Left lung (tissue), 14 donors: ENCODE measurements at places on chromosomes 4 and X. TPM values are rescaled to one million over a fixed set of nuclear protein-coding genes. Genes with fewer than 3 reads are reported as not detected.

- no peaks in the 10 kb centered on the region for H3K4me1 ChIP-seq
- no peaks in the 10 kb centered on the region for H3K27me3 ChIP-seq
These were observed 469.5 kb upstream of the FAT1 start for GRCh38 chr4:187193141-187193540.

- H3K36me3 ChIP-seq, result no peaks in the 10 kb centered on the region
- no peaks in the 10 kb centered on the region for H3K4me1 ChIP-seq
- DNase-seq, result no peak
- no peak overlapping the region for H3K4me3 ChIP-seq
These were observed 7.4 kb upstream of the NFKB1 start for GRCh38 chr4:102493794-102494193.

- no peak for DNase-seq
- no peaks in the 10 kb centered on the region for H3K36me3 ChIP-seq
- no peak overlapping the region for H3K27ac ChIP-seq
- H3K4me1 ChIP-seq, result no peaks in the 10 kb centered on the region
- no peak overlapping the region for H3K4me3 ChIP-seq
These were observed 194.7 kb downstream of the LRBA start for GRCh38 chr4:150820409-150820808.

DNA sequence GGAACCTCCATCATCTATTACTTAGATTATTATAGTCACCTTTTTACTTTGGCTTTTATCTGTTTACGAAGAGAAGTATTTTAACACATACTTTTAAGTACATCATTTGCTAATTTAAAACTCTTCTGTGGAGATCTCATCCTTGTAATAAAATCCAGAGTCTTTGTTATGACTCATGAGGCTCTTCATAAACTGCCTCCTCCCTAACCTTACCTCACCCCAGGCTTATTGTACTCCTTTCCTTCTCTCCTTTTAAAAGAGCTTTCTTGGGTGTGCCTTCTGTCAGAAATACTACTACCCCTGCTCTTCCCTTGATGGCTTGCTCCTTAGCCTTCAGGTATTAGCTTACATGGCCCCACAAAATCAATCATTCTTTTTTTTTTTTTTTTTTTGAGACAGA is 6.6 kb downstream of the ARL9 start:
- H3K4me1 ChIP-seq, result no peaks in the 10 kb centered on the region
- DNase-seq, result no peak
- H3K27ac ChIP-seq, result no peak overlapping the region
- H3K27me3 ChIP-seq, result no peaks in the 10 kb centered on the region
- no peak overlapping the region for H3K4me3 ChIP-seq

DNA sequence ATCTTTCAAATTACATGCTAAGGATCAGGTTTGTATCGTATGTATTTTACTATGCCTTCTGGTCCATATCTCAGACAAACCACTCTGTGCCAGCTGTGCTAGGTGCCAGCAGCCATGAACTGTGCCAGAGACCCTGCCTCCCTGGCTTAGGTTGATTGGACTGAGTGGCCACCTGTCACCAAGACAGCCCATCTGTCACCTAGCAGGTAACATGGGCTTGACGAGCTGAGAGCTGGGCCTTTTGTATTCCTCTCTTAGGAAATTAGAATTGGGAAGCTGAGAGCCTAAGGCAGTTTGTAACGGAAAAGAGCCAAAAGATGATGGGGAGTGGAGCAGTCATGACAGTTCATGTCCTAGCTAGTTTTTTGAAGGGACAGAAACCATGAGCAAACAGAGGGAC is 42.5 kb downstream of the TMEM164 start:
- no peaks in the 10 kb centered on the region for H3K27me3 ChIP-seq
- no peaks in the 10 kb centered on the region for H3K36me3 ChIP-seq
- no peak overlapping the region for H3K27ac ChIP-seq
- no peak for DNase-seq
- no peak overlapping the region for H3K4me3 ChIP-seq

GRCh38 chrX:74781507-74782034 is 143.7 kb downstream of the NEXMIF start:
- H3K36me3 ChIP-seq, result no peaks in the 10 kb centered on the region
- no peak for DNase-seq
- H3K4me1 ChIP-seq, result no peaks in the 10 kb centered on the region

DNA sequence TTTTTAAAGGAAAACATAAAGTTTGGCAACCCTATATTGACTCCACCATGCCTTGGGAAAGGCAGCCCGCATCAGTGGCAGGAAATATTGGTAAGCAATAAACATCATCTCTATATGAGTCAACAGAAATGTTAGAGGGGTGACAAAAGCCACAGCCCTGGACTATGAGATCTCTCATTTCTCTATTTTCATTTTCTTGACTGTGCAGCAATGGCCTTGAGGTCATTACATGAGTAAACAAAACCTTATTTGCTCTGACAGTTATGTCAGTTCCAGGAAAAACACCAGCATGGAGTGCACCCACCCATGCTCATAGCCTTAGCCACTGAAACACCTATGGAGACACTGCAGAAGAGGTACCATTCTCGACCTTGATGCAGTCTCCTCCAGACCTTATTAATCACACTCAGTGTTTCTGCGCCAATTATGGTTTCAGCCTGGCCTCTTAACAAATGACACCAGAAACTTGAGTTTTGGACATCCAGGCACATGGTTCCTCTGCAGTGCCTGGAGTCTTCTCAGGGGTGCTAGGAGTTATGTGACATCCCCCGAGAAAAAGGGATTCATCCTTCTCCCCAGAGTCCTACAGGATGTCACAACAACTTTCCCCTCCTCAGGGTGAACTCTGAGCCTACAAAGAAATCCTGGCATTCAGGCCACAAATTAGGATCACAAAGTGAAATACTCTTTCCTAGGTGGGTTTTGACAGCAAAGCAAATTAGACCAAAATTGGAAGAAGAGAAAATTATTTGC is 16.0 kb upstream of the HPGD start:
- no peak overlapping the region for H3K27ac ChIP-seq
- no peak for DNase-seq
- no peaks in the 10 kb centered on the region for H3K4me1 ChIP-seq
- H3K4me3 ChIP-seq, result no peak overlapping the region
- no peaks in the 10 kb centered on the region for H3K27me3 ChIP-seq

GRCh38 chrX:29813174-29813573 is 402.2 kb upstream of the MAGEB2 start:
- H3K27ac ChIP-seq, result no peak overlapping the region
- no peaks in the 10 kb centered on the region for H3K27me3 ChIP-seq
- no peak overlapping the region for H3K4me3 ChIP-seq
- H3K4me1 ChIP-seq, result no peaks in the 10 kb centered on the region

Gene RWDD4
- 17.7 TPM for total RNA-seq

Gene DNAAF6
- 1.2 TPM for total RNA-seq

DNA sequence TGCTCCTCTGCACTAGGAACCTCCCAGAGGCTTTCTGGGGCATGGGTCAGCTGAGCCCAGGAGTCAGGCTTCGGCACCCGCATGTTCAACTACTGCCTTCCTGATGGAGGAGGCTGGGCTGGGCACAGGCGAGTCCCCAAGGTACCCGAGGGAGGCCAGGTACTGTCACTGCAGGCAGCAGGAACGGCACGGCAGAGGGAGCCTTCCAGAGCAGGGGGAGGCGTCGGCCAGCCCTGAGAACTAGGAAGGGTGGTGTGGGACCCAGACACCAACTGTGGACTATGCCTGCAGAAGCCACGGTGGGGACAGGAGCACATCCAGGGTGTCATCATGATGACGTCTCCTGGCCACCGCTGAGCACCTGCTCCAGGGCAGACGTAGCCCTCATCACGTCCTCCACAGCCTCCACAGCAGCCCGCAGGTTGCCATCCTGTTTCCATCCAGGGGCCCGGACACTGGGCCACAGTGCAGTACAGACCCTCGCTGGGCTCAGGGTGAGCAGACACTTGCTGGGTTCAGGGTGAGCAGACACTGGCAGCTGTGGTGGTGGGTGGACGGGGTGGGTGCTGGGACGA is 40.8 kb downstream of the SORCS2 start:
- H3K36me3 ChIP-seq, result no peaks in the 10 kb centered on the region
- H3K4me3 ChIP-seq, result no peak overlapping the region
- no peaks in the 10 kb centered on the region for H3K27me3 ChIP-seq

DNA sequence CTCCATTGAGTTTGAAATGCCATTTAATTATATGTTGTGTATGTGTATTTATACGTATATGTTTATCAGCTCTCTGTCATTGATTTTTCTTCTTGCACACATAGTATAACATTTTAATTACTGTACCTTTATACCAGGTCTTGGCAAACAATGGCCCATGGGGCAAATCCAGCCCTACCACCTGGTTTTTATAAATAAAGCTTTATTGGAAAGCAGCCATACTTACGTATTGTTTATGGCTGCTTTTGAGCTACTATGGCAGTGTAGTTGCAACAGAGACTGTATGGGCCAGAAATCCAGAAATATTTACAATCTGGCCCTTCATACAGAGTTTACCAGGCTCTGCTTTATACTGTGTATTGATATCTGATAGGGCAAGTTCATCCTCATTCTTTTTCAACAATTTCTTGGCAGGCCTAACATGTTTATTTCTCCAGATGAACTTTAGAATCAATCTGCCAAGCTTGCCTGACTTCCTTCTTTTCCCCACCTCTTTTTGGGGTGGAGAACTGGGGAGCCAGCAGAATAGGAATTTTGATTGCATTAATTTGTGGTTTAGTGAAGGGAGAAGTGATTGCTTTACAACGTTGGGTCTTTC is 15.8 kb downstream of the DCUN1D4 start:
- peaks cover 13% of the 10 kb centered on the region for H3K4me1 ChIP-seq
- DNase-seq, result peak; percentile 24
- H3K36me3 ChIP-seq, result no peaks in the 10 kb centered on the region
- no peak overlapping the region for H3K27ac ChIP-seq
- H3K4me3 ChIP-seq, result no peak overlapping the region
